ENCODE measurements at places on chromosomes 7 and 10. TPM values are rescaled to one million over a fixed set of nuclear protein-coding genes. Genes with fewer than 3 reads are reported as not detected.
A peak's percentile ranks its signal among the peaks of the same experiment; 100 is the strongest.

Gene WDR11
- total RNA-seq: 50.3 TPM

Gene SKIDA1
- 0.02 TPM for total RNA-seq

Gene PPP1R17
- total RNA-seq: not detected

Gene FZD8
- total RNA-seq: 0.56 TPM

Gene HPS1
- 58.6 TPM for total RNA-seq

Gene ACBD7
- 1.3 TPM for total RNA-seq

Gene PIP
- not detected for total RNA-seq

Gene C10orf95
- total RNA-seq: 0.33 TPM

Gene CCDC146
- total RNA-seq: 2.3 TPM

Gene PTPRN2
- total RNA-seq: 0.31 TPM

Gene PHYHIPL
- total RNA-seq: not detected

Gene PROSER2
- total RNA-seq: 0.37 TPM

Gene GPR85
- total RNA-seq: not detected

Gene VSTM2A
- not detected for total RNA-seq

Gene TRIM50
- total RNA-seq: not detected

Gene CRYGN
- not detected for total RNA-seq

Gene DOCK1
- 1.5 TPM for total RNA-seq

Gene FOXP2
- total RNA-seq: 0.02 TPM

Gene ELOVL3
- 0.14 TPM for total RNA-seq

Gene ARID5B
- total RNA-seq: 56.9 TPM

Gene CHAT
- total RNA-seq: 0.24 TPM

Gene SUN3
- not detected for total RNA-seq

Gene SEMA3A
- 0.14 TPM for total RNA-seq

- H3K36me3 ChIP-seq: no peaks in the 10 kb centered on the region
- no peak for DNase-seq
- H3K4me1 ChIP-seq: no peaks in the 10 kb centered on the region
- no peaks in the 10 kb centered on the region for H3K27me3 ChIP-seq
- no peak overlapping the region for H3K27ac ChIP-seq
- H3K4me3 ChIP-seq: no peak overlapping the region
Measured at GRCh38 chr7:32140210-32140939, 70.2 kb upstream of the PDE1C start.

- H3K4me1 ChIP-seq: no peaks in the 10 kb centered on the region
- peaks cover 11% of the 10 kb centered on the region for H3K27me3 ChIP-seq
- H3K27ac ChIP-seq: no peak overlapping the region
Measured at GRCh38 chr10:49237985-49238384, 49.8 kb upstream of the TMEM273 start.

DNA sequence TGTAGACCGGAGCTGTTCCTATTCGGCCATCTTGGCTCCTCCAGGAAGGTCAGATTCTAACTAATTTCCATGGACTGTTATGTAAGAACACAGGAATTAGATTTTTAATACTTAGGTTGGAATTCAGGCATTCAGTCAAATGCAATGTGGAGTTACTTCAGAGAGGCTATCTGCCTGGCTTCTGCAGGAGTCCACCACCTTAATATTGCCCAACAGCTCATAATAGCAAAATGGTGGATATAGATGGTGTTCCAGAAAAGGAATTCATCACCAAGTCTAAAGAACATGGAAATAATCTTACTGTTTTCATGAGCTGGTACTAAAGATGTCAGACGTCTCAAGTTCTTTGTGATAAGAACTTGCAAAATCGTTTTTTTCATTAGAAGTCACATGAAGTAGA lies 39.5 kb downstream of the CRHR2 start:
- H3K27ac ChIP-seq: no peak overlapping the region
- no peaks in the 10 kb centered on the region for H3K4me1 ChIP-seq
- H3K36me3 ChIP-seq: peaks cover 21% of the 10 kb centered on the region
- H3K27me3 ChIP-seq: no peaks in the 10 kb centered on the region

GRCh38 chr7:124792002-124792401 lies 26.4 kb upstream of the GPR37 start:
- no peak for DNase-seq
- H3K4me1 ChIP-seq: no peaks in the 10 kb centered on the region
- no peak overlapping the region for H3K27ac ChIP-seq

- no peaks in the 10 kb centered on the region for H3K36me3 ChIP-seq
- H3K4me1 ChIP-seq: no peaks in the 10 kb centered on the region
- H3K4me3 ChIP-seq: no peak overlapping the region
- H3K27me3 ChIP-seq: peaks cover 3% of the 10 kb centered on the region
Measured at GRCh38 chr7:26995666-26996065, 100.1 kb downstream of the HOXA1 start.

DNA sequence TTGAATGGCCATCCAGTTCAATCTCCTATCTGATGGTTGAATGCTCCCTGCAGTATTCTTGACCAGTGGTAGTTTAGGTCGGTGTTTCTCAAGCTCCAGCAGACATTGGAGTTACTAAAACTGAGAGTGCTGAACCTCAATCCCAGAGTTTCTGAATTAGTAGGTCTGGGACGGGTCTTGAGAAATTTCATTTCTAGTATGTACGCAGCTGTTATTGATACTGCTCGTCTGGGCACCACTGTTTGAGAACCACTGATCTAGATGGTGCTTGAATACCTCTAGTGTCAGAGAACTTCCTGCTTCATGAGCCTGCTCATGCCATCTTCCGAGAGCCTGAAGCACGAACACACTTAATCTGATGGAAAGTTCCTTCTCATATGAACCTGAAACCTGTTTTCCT lies 99.4 kb upstream of the CREB5 start:
- H3K27ac ChIP-seq: no peak overlapping the region
- no peak overlapping the region for H3K4me3 ChIP-seq
- DNase-seq: no peak
- peaks cover 44% of the 10 kb centered on the region for H3K27me3 ChIP-seq
- H3K36me3 ChIP-seq: no peaks in the 10 kb centered on the region

- H3K27me3 ChIP-seq: peaks cover 45% of the 10 kb centered on the region
- no peaks in the 10 kb centered on the region for H3K4me1 ChIP-seq
- H3K27ac ChIP-seq: no peak overlapping the region
- no peak for DNase-seq
- no peak overlapping the region for H3K4me3 ChIP-seq
Measured at GRCh38 chr10:68192113-68192512, 39.8 kb downstream of the ATOH7 start.

DNA sequence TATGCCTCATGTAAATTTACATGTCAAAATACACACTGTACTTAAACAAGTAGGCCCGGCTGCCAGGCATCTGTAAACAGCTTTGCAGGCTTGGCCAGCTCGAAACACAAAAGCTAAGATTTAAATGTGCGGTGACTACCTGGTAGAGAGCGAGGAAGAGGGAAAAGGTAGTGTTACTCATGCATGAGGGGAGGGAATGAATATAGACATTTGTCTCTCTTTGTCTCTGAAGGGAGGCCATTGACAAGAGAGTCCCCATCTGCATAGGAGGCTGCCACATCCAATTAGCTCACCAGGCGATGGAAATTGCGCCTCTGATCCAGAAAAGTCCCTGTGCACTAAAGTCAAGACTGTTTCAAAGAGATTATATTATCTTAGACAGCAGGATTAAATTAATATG lies 535.8 kb downstream of the PTPRN2 start:
- no peak overlapping the region for H3K4me3 ChIP-seq
- no peaks in the 10 kb centered on the region for H3K4me1 ChIP-seq
- no peak overlapping the region for H3K27ac ChIP-seq

DNA sequence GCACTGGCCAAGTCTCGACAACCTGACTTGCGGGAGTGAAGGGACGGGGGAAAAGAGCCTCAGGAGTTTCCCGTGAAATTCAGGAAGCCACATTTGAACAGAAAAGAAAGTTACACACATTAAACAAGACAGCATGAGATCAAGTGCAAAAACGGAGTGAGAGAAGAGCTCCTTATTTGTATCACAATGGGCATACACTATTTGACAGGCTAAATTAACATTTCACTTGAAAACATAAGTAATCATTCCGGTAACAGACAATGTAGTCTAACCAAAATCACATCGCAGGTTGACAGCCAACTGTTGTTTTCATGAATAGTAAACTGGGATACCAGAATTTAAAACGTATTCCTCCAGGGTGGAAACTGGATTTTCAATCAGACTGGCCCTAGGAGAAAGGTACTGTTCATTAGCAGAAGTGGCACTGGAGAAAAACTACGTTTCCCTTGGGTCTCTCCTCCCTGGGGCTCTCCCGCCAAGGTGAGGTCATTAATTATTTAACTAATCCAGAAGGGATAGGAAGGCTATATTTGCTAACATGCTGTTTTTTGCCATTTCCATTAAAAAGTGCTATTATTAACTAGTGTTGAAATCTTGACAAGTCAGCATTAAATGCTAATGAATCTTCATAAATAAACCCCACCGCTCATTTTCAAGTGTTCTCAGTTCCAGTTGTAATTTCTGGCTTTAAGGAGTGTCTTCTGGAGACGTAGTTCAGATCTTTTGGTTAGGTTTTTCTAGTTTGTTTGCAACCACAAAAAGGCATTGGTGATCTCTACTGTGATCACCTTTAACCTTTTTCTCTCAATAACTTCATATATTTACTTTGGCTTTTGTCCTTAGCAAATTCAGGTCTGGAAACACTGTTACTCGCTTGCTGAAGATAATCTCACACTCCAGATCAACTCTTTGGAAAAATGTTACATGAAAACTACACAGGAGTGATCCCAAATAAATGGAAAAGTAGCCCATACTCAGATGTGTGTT lies 25.1 kb downstream of the RHEB start:
- peaks cover 13% of the 10 kb centered on the region for H3K36me3 ChIP-seq
- DNase-seq: no peak
- no peaks in the 10 kb centered on the region for H3K27me3 ChIP-seq
- peak overlapping the region; percentile 22 for H3K27ac ChIP-seq
- H3K4me1 ChIP-seq: peaks cover 28% of the 10 kb centered on the region

GRCh38 chr7:151551820-151552219 lies 32.1 kb upstream of the RHEB start:
- H3K27me3 ChIP-seq: peaks cover 5% of the 10 kb centered on the region
- no peak for DNase-seq
- no peak overlapping the region for H3K27ac ChIP-seq
- no peak overlapping the region for H3K4me3 ChIP-seq
- peaks cover 2% of the 10 kb centered on the region for H3K4me1 ChIP-seq
- H3K36me3 ChIP-seq: no peaks in the 10 kb centered on the region

- no peaks in the 10 kb centered on the region for H3K27me3 ChIP-seq
- peaks cover 81% of the 10 kb centered on the region for H3K36me3 ChIP-seq
- peak; percentile 87 for DNase-seq
- H3K4me3 ChIP-seq: peak overlapping the region; percentile 77
Measured at GRCh38 chr10:128062881-128063563, 63.2 kb downstream of the MKI67 start.

- DNase-seq: no peak
- H3K4me1 ChIP-seq: no peaks in the 10 kb centered on the region
- no peaks in the 10 kb centered on the region for H3K36me3 ChIP-seq
- no peak overlapping the region for H3K27ac ChIP-seq
Measured at GRCh38 chr7:156113731-156114130, 301.5 kb upstream of the SHH start.

DNA sequence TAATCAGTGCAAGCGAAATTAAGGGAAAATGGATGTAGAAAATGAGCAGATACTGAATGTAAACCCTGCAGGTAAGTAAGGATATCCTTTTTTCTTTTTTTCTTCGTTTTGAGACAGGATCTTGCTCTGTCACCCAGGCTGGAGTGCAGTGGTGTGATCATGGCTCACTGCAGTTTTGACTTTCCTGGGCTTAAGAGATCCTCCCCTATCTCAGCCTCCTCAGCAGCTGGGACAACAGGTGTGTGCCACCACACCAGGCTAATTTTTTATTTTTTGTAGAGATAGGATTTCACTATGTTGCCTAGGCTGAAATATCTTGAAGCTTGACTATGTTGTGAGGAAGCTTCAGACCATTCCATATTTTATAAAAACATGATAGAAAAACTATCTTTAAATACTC lies 4.3 kb downstream of the PDCD4 start:
- no peak for DNase-seq
- peaks cover 27% of the 10 kb centered on the region for H3K4me1 ChIP-seq
- peaks cover 27% of the 10 kb centered on the region for H3K36me3 ChIP-seq
- H3K27ac ChIP-seq: no peak overlapping the region

- H3K4me1 ChIP-seq: peaks cover 11% of the 10 kb centered on the region
- DNase-seq: peak; percentile 79
- no peak within 1 kb of the TSS for H3K27ac ChIP-seq
- H3K36me3 ChIP-seq: peaks cover 1% of the 10 kb centered on the region
- H3K27me3 ChIP-seq: peaks cover 73% of the 10 kb centered on the region
- peak within 1 kb of the TSS; percentile 86 for H3K4me3 ChIP-seq
Measured at GRCh38 chr10:103855424-103855823, at the start of gene SH3PXD2A. SH3PXD2A (minus strand) TSS chr10:103855576; CDS start chr10:103855266, 310 bp downstream.

DNA sequence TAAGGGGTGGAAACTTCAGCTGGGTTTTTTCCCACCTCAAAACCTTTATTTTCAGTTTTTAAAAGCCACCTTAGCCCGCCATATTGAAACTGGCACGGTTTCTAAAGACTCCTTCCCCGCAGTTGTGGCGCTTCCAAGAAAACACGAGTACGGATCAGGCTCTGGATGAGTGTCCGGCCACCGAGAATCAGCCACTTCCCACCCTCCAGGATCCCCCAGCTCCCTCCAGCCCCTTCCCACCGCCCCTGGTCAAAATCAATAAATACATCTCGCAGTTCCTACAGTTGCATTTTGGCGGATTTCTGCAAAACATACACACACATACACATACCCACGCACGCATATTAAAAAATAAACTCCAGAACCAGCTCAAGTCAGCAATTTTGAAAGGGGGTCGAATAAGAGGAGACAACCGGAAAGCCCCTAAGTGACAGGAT lies 1.1 kb downstream of the SFMBT2 start:
- peak overlapping the region; percentile 95 for H3K4me3 ChIP-seq
- H3K36me3 ChIP-seq: peaks cover 15% of the 10 kb centered on the region

DNA sequence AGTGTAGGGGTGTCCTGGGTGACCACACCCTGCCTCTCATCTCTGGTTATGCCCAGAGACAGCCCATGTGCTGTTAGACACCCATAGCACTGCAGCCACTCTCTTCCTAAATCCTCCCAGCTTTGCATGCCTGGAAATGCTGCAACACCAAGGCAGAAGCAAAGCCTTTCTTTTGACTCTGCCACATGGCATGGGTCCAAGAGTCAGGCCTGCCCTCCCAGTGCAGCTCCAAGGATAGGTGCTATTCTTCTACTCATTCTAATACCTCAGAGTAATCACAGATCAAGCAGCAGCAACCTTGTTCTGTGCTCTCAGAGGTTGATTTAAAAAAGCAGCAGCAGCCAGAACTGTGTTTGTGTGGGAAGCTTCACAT lies 23.4 kb downstream of the FRMPD2 start:
- no peaks in the 10 kb centered on the region for H3K36me3 ChIP-seq
- DNase-seq: no peak
- peaks cover 2% of the 10 kb centered on the region for H3K27me3 ChIP-seq
- no peak overlapping the region for H3K27ac ChIP-seq

DNA sequence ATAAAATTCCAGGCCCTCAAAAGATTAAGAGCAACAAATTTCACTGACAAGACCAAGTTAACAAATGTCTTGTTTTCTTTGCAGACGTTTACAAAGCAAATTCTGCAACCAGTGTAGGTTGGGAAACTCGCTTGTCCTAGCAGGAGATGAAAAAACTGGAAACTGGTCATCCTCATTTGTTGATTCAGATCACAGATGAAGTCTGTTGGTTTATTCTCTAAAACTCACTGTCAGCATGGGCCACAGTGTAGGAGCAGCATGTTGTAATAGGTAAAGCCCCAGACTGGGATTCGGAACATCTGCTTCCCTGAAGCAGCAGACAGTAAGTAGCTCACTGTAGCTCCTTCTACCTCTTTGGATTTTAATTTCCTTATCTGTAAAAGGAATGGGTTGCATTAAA lies 31.5 kb downstream of the PANK1 start:
- no peaks in the 10 kb centered on the region for H3K27me3 ChIP-seq
- H3K36me3 ChIP-seq: peaks cover 8% of the 10 kb centered on the region
- peaks cover 25% of the 10 kb centered on the region for H3K4me1 ChIP-seq
- no peak overlapping the region for H3K27ac ChIP-seq
- DNase-seq: no peak
